Stimulated activated naive B cell treated with anti-CD40 and anti-IgM and Interleukin-4, amounts not matched to agents 10 μg/mL and 1 μg/mL and 100 μg/mL, for 72 hours (primary cell): ENCODE measurements at places on chromosomes 2 and 18.

DNA sequence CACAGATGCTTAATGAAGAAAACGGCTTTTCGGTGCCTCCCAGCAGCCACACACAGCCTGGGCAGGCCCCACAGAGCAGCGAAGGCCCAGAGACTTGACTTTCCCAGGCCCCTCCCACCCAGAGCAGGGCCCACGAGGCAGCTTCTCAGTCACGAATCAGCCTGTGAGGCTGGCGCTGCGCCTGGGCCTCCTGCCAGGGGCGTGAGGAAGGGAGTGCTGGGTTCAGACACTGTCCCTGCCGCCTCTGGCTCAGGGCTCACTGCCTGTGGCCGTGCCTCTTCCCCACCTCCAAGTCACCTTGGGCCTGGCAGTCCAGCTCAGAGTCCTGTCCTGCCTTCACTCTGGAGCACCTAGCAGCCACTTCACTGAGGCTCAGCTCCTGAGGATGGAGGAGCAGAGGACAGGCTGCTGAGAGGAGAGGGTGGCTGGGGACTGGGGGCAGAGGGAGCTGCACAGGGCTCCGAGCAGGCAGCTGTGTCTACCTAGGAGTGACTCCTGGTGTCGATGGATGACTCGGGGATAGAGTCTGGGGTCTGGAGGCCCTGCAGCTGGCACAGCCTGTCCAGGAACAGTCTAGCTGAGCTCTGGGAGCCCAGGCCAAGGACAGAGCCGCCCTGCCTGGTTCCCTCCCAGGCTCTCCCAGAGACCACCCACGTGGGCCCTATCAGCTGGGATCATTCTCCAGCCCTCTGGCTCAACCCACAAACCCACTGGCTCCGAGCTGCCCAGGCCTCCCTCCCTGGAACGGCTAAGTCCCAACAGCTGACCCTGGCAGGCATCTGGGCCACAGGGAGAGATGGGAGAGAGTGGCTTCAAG, 36.4 kb upstream of the FOSL2 start:
- no peak for DNase-seq

GRCh38 chr2:63790906-63791305, 50.8 kb upstream of the UGP2 start:
- DNase-seq, result no peak

DNA sequence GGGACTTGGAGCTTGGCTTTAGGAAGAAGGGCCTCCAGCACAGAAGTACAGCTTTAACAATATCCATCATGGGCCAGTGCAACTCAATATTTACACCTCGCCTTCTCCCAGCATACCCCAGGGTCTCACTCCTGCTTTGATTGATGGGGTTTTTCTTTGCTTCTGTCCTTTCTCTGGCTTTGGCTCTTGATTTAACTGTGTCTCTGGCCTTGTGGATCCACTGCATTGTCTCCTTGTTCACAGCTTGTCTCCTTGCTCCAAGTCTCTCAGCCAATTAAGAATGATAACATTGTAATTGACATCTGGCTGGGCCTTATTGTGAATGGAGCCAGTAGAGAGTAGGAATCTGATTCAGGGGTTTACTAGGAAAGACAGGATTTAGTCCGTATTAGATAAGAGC, 1019.5 kb downstream of the TMEM182 start:
- DNase-seq, result no peak

DNA sequence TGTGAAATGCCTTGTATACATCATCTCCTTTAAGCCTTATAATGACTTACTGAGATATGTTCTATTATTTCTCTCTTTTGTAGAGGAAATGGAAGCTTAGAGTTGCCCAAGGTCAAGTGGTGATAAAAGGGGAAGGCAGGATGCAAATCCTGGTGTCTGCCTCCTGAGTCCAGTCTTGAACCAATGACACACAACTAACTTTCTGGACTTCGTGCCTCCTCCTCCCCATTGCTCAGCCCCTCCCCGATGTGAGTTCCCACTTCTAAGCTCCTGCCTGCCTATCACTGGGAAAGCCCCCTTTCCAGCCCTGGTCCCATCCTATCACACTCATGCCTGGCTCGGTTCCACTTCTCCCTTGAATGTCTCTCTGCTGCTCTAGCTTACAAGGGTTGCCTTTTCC, 6.9 kb upstream of the CTIF start:
- no peak for DNase-seq

- DNase-seq, result no peak
Observed at GRCh38 chr2:190682168-190682567, 33.3 kb downstream of the NAB1 start.

GRCh38 chr2:44362207-44363015, 664 bp downstream of the CAMKMT start:
- peak; percentile 20 for DNase-seq

DNA sequence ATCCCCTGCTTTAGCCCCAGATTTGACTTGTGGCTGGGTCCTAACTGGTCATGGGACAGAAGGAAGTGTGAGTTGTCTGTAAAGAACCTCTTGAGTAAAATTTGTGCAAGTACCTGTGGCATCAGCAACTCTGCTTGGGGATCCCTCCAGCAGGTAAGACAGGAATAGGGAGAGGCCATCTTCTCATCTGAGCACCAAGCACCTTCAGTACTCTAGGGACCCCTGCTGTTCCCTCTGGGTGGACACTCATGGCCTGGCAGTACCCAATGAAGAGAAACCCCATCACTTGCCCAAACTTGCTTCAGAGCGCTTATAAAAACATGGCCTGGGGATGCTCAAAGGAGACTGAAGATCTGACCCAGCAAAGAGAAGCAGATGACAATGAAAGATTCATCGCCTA, 297.8 kb downstream of the SP3 start:
- DNase-seq, result no peak

GRCh38 chr2:29255004-29255403, 139.8 kb downstream of the CLIP4 start:
- no peak for DNase-seq

- no peak for DNase-seq
Observed at GRCh38 chr2:62569907-62570841, 64.2 kb upstream of the TMEM17 start.

DNA sequence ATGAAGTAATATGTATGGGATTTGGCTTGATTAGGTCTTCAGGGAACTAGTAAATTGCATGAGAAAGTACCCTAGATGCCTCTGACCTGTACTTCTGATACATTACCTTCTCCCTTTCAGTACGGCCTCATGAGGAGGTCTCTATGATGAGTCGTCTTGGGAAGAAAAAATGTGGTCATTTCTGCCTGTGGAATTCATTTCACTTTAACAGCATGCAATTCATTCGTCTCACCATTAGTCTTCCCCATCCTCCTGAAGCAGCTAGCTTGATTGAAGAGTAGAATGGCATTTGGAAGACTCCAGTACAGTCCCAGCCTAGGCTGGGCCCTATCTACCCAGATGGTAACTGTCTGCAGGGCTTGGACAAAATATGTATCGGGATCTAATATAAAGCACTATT, 52.2 kb downstream of the TMX3 start:
- no peak for DNase-seq

DNA sequence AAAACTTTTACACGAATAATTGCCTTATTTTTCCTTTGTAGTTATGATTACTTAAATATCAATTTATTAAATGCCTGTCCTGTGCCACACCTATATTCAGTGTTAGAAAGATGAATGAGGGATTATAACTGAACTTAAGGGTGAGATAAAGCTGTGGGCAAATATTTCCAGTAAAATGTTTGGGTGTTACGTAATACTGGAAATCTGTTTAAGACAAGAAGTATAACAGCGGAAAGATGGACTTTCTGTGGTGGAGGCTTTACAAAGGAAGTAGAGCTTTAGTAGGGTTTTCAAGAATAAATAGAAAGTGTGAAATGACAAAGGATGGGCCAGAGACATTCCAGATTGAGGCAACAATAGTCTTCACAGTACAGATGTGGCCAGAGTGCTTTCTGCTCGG, 927.0 kb downstream of the DPP10 start:
- no peak for DNase-seq

- DNase-seq, result no peak
Observed at GRCh38 chr2:26687801-26688200, 4.7 kb upstream of the KCNK3 start.

GRCh38 chr2:129757915-129758783, 221.3 kb upstream of the RAB6C start:
- DNase-seq, result no peak

- DNase-seq, result no peak
Observed at GRCh38 chr2:238558456-238559099, 131.9 kb downstream of the ASB1 start.

- no peak for DNase-seq
Observed at GRCh38 chr2:240921311-240921994, 15.3 kb downstream of the CROCC2 start.

DNA sequence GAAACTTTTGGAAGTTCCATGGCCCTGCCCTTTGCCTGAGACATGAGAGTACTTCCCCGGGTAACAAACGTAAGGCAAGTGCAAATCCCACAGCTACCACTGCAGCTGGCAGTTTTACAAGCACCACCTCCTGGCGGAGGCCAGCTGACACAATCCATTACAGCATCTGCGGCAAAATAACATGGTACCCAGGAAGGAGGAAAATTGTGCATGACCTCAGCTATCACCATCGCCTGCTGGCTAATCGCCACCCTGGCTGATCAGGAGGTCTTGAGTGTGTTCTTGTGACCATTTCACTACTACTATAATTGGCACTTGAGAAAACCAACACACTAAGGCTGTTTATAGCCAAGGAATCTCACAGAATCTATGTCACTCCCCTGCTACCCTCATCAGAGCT, 71.7 kb upstream of the SERPINE2 start:
- no peak for DNase-seq

GRCh38 chr18:79934311-79935097, 16.9 kb downstream of the SLC66A2 start:
- DNase-seq, result no peak

- DNase-seq, result no peak
Observed at GRCh38 chr2:172673056-172673683, 62.5 kb upstream of the RAPGEF4 start.

DNA sequence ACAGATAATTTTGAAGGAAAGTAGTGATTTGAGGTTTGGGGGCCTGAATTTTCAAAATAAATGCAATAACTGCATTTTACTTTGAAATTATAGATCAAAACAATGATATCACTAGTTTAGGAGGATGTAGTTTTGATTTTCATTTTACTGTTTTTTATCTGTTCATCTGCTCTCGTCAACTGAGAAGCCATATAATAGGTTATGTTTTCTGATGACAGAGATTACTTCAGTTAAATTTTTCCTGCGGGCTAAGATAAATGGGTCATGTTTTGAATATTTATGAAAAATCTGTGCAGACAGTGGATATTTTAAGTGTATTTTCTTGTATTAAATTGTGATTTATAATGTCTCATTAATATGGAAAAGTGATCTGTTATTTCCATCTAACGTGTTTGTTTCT, 573.4 kb downstream of the CPS1 start:
- DNase-seq, result no peak

GRCh38 chr2:108189316-108189715, 50.5 kb upstream of the SULT1C3 start:
- no peak for DNase-seq

GRCh38 chr2:99140056-99140859, 1.2 kb upstream of the C2orf15 start:
- no peak for DNase-seq

- DNase-seq, result no peak
Observed at GRCh38 chr2:105635564-105635963, 109.1 kb upstream of the NCK2 start.

DNA sequence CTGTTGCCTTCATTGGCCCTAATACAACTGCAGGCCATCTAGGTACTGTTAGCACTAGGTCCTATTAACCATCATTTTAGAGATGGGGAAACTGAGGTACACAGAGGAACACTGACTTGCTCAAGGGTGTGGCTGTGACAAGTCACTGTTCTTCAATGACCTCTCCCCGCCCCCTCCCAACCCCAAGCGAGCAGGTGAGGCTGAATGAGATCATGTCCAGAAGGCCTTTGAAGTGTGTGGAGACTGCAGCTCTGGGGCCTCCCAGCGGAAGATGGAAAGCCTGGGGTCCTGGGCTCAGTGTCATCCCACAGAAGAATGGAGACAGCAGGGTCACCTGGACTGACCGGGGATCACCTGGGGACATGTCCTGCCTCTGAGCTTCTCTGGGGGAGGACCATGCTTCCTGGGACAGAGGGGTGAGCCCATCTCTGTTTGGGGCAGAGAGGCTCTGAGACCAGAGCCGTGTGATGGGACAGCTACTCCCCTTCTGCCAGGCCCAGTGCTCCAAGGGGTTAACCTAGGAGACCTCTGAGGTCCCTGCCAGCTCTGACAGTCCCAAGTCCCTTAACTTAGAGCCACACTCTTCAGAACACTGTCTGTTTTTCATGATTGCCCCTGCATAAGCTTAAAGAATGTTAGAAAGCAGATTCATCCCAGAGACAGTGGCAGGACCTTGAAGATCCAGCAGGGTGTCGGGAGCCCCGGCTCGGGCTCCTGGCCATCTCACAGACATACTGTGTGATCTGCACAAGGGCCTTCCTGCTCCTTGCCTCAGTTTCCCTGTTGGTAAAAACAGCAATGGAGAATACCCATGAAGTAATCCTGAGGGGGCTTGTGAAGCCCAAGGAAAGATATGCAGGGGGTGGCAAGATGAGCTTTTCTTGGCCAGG, 16.7 kb upstream of the FOSL2 start:
- no peak for DNase-seq

DNA sequence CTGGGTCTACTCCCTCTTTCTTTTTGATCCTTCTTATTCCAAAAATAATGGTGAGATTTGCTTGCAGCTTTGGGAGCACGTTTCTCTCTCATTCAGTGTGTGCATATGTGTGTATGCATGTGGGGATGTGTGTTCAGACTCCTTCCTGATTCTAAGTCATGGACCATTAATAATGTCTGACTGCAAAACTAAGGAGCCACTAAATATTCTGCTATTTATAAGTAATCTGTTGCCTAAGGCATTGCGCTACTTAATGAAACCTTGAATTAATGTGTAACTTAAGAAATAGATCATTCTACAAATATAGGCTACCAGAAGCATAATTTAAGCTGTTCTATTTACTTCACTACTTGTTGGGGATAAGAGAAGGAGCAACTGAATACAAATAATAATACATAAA, 182.1 kb downstream of the TFCP2L1 start:
- DNase-seq, result no peak

- no peak for DNase-seq
Observed at GRCh38 chr2:69080071-69080470, 67.1 kb downstream of the ANTXR1 start.

DNA sequence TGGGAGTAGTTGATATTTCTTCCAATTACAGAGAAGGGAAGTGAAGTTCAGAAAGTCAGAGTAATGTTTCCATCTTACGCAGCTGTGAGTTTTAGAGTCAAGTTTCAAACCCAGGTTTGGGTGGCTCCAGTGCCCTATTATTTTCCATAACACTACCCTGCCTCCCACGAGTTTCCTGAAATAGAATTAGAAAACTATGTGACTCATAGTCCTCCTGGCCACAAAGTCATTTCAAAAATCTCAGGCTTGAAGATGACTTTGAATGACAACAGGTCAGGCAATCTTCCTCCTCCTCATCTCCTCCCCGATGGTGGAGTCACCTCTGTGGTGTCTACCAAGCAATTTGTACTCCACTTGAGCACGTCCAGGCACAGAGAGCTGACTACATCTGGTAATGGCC, 212.3 kb upstream of the TRIB2 start:
- DNase-seq, result peak; percentile 58

- DNase-seq, result no peak
Observed at GRCh38 chr2:188028739-188029138, 262.9 kb upstream of the GULP1 start.

GRCh38 chr2:85787981-85788340, 34.2 kb downstream of the ATOH8 start:
- DNase-seq, result no peak

- DNase-seq, result no peak
Observed at GRCh38 chr2:158671360-158672245, 123.5 kb upstream of the DAPL1 start.
